NCI-H2107 (cell line): ENCODE measurements at places on chromosomes 7 and 10.

GRCh38 chr7:100855515-100855914 lies 3.0 kb downstream of the SLC12A9 start:
- no peak for DNase-seq

- DNase-seq, result no peak
Observed at GRCh38 chr7:131797841-131798240, 241.4 kb upstream of the PODXL start.

DNA sequence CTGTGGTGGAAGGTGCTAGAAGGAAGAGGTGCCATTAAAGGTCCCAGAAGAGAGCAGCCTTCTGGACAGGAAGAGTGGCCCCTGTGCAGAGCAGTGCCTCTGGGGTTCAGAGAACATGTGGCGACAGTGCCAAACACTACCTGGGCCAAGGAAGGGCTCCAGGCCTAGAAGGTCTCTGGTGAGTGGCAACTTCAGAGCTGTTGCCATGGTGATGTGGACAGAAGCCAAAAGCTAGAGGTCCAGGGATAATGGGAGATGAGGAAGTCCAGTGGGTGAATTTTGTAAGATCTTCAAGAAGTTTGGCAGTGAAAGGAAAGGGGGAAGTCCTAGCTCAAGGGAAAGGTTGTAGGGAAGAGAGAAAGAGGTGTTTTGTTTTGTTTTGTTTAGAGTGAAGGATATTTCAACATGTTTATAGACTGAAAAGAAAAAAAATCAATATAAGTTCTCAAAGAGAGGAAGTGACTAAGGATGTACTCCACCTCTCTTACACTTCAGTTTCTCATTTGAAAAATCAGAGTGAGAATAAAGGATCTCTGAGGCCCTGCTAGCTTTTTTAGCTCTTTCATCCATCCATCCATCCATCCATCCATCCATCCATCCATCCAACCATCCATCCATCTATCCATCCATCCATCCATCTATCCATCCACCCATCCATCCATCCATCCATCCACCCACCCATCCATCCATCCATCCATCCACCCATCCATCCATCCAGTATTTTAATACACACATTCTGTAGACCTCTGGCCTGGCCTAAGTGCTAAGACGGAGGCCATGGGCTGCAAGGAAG lies 77.1 kb upstream of the DUSP5 start:
- no peak for DNase-seq

DNA sequence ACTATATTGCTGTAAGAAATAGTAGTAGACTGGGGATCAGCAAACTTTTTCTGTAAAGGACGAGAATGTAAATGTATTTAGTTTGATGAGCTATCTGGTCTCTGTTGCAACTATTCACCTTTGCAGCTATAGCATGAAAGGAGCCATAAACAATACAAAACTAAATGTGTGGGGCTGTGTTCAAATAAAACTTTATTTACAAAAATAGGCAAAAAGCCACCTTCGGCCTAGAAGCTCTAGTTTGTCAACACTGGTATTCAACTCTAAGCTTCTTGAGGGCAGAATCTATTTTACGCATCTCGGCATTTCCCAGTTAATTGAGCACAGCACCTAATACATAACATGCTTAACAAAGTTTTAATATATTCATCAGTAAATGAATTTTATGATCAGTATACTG lies 181.4 kb downstream of the SEMA3E start:
- DNase-seq, result no peak

DNA sequence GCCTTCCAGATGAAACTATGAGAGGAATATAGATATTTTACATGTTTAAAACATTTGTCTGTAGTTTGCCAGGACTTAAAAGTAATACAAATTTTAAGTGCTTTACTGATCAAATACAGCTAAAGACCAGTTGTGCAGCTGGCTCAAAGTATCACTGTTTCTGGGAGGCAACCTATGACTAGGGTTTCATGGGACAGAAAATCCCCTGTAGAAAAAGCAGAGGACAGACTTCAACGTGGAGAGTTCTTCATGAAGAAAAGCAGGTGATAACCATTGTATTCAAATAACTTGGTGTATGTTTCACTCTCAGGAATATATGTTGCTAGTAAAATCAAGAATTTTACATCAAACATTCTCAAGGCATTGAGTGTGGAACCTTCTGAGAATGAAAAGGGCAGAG lies 40.9 kb downstream of the PTER start:
- no peak for DNase-seq

- no peak for DNase-seq
Observed at GRCh38 chr7:101832205-101832631, 14.8 kb downstream of the CUX1 start.

DNA sequence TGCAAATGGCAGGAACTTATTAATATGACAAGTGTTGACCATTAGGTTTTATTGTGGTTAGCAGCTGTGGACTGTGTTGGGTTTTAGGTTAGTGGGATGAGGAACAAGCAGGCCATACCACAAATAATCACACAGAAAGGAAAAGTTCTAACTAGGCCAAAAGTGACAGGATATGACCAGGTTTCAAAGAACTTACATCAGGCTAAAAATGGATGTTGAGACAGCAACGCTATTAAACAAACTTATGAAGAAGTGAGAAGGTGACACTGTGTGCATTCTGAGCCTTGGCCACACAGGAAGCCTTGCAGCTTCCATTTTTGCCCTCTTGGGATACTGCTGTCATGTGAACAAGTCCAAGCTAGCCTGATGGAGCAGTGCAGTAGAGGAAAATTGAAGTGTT lies 568.8 kb downstream of the HTR7 start:
- DNase-seq, result no peak

GRCh38 chr7:107321611-107322010 lies 148.2 kb upstream of the GPR22 start:
- no peak for DNase-seq

DNA sequence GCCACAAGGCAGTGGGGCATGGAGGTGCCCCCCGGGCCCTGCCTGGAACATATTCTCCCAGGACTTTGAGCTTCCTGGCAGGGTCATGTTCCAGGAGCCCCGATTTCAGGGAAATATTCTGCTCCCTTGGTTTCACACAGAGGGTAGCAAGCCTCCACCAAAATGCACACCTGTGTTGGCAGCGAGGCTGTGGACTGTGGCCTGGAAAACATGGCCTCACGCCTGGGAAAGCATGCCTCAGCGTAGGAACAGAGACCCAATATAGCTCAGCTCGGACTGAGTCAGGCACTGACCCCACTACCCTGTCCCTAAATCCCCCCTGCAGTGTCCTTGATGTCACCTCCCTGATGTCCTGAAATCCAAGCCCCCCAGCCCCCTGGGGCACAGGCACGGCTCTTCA lies 92.0 kb downstream of the KCNMA1 start:
- no peak for DNase-seq

- no peak for DNase-seq
Observed at GRCh38 chr7:32406386-32406785, 83.8 kb downstream of the LSM5 start.

GRCh38 chr10:43201545-43202131 lies 63.4 kb downstream of the CSGALNACT2 start:
- no peak for DNase-seq

GRCh38 chr7:85535974-85536729 lies 349.3 kb upstream of the SEMA3D start:
- DNase-seq, result no peak

DNA sequence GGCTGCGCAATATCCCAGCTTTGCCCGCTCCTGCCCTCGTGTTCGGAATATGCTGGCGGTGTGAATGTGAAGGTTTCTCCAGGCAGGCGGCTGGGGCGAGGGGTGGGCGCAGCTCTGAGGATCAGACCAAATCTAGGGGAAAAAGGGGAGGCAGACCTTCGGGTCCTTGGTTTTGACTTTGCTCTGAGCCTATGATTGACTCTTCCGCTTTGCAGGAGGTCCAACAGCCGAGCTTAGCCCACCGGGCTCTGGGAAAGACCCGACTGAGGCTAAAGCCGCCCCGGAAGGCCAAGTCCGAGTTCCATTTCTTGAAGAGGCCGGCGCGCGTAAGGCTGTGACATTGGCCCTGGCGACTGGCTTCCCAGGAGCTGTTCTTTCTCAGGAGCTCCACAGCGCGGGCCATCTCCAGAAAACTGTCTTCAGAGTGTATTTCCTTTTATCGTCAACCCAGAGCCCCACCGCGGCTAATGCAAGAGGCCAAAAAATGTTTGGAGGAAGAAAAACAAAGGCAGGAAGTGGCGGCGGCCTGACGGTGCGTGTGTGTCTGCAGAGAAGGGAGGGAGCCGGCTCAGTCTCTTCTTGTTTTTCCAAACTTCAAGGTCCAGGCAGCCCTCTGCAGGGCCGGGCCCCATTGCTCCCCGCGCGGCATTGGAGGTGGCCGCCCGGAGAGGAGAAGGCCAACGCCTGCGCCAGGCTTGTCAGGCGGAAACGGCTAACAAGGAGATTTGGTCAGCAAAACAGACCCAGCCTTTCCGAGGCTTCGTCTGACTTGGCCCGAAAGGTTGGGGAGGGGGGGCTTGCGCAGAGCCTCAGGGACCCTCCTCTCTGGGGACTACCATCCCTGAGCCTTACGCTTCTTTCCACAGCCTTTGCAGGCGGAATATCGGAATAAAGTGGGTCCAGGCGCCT lies 3.6 kb upstream of the HOXA11 start:
- no peak for DNase-seq
